ENCODE measurements at places on chromosomes 6 and 20.

GRCh38 chr6:14068133-14068532 is 49.4 kb upstream of the CD83 start:
- no peak for DNase-seq

DNA sequence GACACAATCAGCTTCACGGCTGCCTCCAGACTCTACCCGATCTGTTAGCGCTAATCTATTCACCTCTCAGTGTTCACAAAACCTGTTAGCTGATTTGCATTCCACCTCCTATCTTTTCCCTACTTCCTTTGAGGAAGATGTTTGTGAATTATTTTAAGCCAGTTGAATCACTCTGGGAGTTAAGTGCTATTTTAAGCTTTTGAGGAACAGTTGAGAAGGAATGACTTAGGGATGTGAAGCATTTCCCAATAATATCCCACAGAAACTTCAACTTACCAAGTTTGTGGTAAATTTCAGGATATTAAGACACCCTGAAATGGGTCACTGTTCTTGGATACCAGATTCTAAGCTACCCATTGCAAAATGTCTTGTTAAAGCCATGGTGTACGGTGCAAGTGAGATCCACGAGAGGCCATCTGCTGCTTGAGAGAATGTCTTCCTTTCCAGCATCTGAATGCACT is 145.2 kb upstream of the CITED2 start:
- no peak for DNase-seq

DNA sequence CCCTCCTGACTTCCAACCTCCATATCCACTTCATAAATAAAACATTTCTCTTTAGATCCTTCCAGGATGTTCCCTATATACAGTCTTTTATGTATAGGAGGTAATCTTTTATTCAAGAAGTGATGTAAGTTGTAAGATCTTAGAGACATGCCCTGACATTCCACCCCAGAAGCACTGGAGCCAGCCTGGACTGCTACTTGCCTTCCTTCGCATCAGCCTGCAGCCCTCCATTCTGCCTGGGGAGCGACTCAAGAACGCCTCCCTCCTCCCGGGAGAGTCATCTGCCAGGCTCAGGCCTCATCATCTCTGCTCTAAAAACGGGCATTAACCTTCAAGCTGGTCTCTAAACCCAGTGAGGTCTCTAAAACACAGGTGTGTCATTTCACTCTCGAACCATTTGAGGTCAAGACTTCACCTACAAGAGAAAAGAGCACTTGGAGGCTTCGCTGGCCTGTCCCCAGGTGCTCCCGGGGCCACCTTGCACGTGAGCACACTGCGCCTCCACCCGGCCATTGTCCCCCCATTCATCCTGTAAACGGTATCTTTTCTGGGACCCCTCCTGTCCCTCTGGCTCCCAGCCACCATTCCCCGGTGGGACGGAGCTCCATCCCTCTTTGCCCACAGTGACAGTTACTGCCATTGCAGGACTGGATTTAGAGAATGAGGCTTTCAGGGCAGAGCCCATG is 107.5 kb upstream of the PDE10A start:
- DNase-seq: no peak

GRCh38 chr6:150169181-150169580 is 26.3 kb downstream of the PPP1R14C start:
- no peak for DNase-seq
